ENCODE measurements at places on chromosomes 11 and 22.

- no peak for DNase-seq
These were observed 110.0 kb upstream of the GAL start for GRCh38 chr11:68574308-68574707.

- no peak for DNase-seq
These were observed 15.7 kb downstream of the CRTAM start for GRCh38 chr11:122853971-122854446.

- no peak for DNase-seq
These were observed 21.1 kb downstream of the MS4A6E start for GRCh38 chr11:60348116-60348515.

DNA sequence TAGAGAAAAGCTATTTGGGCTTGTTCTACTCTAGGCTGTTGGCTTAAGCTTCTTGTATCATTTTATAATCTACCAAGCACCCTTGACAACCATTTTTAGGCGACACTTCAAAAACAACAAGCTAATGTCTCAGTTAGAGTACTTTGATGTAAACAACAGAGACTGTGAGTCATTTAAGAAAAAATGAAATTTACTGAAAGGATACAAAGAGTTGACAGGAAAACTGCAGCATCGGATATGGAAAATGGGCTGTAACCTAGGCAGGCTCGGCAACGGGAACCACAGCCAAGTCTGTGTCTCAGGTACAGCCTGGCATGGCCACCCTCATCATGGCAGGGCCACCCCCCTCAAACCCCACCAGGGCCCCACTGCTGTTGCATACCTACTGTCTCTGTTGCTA is 4.4 kb upstream of the RNF169 start:
- DNase-seq: no peak

DNA sequence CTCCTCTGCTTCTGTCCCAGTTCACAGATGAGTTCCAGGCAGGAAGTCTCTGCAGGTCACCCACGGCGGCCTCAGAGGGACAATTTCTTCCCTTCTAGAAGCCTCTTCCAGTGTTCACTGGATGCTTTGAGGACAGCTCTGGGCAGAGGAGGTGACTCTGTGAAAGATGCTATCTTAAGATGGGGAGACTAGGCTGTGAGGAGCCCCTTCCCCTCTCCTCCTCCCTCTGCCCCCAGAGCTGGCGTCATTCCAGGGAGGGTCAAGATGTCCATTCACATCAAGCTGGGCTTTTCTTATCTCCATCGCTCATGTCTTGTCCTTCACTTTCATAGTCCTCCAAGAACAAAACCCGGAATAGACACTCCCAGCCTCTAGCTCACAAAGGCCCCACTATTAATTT is 3.3 kb downstream of the APLNR start:
- DNase-seq: no peak

DNA sequence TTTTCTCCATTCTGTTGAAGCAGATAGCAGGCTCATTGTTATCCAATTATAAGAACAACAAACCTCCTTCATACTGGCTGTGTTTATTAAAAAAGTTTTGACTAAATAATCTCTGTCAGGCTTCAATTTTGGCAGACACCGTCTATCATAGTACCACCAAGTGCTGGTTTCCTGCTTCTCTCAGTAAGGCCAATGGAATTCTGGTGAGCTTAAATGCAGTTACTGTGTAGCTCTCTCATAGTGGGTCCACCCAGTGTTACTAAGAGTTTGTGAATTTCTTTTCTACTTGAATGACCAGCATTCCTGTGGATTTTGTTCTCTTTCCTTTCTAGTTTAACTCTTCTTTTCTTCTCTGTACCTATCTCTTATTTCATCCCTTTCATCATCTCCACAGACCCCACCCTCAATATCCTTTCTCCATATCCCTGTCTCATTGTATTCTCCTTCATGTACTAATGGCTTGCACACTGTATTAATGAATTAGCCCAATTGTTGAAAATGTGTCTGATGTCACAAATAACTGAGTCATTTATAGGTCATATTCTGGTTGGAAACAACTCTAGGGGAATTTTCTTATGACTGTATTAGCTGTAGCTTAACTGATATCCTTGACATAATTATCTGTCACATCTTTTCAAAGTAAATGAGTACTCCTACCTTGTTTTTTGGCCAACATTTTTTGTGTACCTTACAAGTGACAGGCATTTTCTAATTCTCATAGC is 372.1 kb downstream of the FAT3 start:
- no peak for DNase-seq

- DNase-seq: no peak
These were observed 774 bp downstream of the APOBEC3D start for GRCh38 chr22:39021552-39022250.

GRCh38 chr22:49966774-49967705 is 6.5 kb downstream of the PIM3 start:
- no peak for DNase-seq

DNA sequence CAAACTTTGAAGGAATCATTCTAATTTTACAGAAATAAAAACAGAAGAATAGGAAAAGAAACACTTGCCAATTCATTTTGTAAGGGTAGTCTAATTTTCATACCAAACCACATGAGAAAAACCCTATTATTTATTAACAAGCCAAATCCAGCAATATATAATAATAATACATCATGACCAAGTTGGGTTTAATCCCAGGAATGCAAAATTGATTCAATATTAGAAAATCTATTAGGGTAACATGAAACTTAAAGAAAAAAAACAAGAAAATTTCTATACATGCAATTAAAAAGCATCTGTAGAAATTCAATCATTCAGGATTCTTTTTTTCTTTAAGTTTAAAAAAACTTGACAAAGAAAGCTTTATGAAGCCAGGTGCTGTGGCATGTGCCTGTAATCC is 16.8 kb downstream of the MAPK1 start:
- no peak for DNase-seq

GRCh38 chr11:134032043-134032442 is 36.8 kb upstream of the JAM3 start:
- DNase-seq: no peak

DNA sequence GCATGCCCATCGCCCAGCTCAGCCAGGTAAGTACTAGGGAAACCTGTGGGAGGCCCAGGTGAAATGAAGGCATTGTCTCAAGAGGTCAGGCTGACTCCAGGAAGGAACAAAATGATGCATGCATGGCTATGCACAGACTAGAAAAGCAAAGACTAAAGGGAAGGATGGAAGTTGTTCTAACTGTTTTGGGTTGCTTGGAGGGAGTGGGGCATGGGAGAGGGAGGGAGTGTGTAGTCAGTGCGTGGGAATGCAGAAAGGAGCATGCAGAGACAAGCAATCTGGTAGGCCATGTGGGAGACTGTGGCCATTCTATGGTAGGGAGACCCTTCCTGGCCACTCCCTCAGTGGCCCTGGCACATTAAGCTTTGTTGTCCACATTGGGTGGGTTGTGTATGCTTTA is 2.9 kb downstream of the MICAL3 start:
- no peak for DNase-seq

- DNase-seq: no peak
These were observed 89.5 kb downstream of the KCNQ1 start for GRCh38 chr11:2534134-2534956.

DNA sequence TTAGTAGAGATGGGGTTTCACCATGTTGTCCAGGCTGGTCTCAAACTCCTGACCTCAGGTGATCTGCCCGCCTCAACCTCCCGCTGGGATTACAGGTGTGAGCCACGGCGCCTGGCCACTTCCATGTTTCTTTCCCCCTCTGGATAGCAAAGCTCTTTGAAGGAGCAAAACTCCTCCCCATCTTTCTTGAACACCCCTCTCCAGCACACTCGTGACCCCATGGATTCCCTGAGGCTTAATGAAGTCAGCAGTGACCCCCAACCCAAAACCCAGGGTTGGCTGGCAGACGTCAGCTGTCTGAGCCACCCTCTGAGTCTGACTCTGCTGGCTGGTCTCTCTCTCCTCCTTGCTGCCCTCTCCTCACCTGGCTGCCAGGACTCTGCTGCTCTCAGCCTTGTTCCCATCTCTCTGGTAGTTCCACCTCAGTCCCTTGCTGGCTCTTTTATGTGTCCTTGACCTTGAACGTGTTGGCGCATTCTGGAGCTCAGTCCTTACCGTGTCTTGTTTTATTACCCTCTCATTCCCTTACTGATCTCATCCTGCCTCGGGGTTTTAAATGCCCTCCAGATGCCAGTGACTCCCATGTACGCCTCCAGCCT is 44.5 kb downstream of the PARVG start:
- no peak for DNase-seq

DNA sequence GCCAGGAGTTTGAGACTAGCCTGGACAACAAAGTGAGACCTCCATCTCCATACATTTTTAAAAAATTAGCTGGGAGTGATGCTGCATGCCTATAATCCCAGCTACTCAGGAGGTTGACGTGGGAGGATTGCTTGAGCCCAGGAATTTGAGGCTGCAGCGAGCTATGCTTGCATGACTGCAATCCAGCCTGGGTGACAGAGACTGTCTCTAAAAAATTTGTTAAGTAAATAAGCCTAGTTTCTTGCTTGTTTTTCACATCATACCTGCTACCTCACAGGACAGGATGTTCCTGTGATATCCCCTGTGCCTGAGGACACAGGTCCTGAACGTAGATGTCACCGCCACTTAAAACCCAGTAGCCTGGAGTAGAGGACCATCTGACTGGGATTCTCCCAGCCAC is 348.6 kb downstream of the MN1 start:
- no peak for DNase-seq

- DNase-seq: no peak
These were observed 14.9 kb upstream of the KCTD14 start for GRCh38 chr11:78037825-78038620.

- no peak for DNase-seq
These were observed 5.2 kb downstream of the SMTNL1 start for GRCh38 chr11:57542582-57542981.

DNA sequence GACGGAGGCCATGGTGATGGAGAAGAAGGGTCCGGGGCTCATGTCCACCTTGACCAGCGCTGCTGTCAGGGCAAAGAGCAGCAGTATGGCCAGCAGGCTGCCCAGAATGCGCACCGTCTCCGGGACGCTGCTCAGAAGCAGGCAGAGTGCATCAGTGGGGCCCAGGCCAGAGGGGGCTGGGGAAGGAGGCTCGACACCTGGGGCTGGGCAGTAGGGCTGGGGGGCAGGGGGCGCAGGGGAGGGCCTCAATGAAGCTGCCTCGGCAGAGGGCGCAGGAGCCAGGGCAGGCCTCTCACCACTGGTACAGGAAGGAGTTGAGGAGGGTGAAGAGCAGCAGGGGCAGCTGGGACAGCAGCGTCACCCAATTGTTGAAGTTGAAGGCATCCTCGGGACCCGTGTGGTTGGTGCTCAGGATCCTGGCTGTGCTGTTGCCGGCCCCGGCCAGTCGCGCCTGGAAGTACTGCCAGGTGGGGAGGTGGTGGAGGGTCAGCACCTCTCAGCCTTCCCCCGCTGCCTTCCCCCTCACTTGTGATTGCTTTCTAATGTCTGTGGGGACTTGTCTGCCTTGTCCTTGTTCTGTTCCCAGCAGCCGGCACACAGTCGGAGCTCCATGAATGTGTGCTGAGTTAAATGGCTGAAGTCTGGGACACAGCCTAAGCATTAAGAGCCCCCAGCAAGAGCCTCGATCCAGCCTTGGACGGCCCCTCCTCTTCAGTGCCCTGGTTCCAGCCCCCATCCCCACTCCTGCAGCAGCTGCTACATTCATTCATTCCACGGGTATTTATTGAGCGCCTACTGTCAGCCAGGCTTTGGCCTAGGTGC is 2.3 kb downstream of the SLC29A2 start:
- DNase-seq: no peak

- no peak for DNase-seq
These were observed 9.2 kb downstream of the CCKBR start for GRCh38 chr11:6268820-6269219.

- no peak for DNase-seq
These were observed 95.5 kb downstream of the CEP164 start for GRCh38 chr11:117423046-117423575.

DNA sequence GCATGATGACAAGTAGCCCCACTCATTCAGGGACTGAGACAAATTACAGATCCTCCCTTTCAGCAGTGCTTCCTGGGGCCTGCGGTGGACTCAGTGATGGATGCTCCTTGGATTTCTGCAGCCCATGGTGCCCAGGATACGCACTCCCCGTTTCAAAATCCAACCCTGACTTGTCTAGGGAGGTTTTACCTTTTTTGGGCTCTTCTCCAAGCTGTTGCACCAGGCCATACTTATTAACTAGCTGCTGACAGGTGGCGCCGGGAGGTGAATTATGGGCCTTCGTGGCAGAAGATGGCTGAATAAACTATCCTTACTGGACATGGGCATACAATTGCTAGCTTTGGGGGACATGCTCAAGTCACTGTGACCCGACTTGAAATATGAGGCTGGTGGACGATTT is 324.3 kb upstream of the SYN3 start:
- DNase-seq: no peak

GRCh38 chr11:64629796-64630562 is 39.0 kb downstream of the SLC22A12 start:
- DNase-seq: no peak

GRCh38 chr11:17230867-17231851 is 23.4 kb upstream of the PIK3C2A start:
- no peak for DNase-seq

GRCh38 chr11:109026891-109027489 is 362.1 kb downstream of the DDX10 start:
- DNase-seq: no peak

DNA sequence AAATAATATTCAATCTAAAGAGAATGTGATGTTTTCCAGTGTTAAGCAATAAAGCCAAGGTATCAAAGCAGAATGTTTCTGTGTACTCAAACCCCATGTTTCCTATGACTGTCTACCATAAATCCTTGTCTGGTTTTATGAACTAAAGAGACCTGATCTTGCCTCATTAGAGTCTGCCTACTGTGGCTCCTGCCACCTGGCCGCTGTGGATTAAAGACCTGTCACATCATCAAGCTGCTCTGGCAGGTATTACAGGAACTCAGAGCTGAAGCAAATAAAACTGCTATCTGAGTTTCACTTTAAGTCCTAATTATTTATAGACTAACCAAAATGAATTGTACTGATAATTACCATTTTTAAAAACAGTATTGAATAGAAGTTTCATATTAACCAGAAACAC is 207.8 kb upstream of the CCDC90B start:
- no peak for DNase-seq

- DNase-seq: no peak
These were observed 13.1 kb downstream of the HINFP start for GRCh38 chr11:119134389-119134978.

- DNase-seq: no peak
These were observed 76.0 kb downstream of the CWC15 start for GRCh38 chr11:94897330-94897768.

DNA sequence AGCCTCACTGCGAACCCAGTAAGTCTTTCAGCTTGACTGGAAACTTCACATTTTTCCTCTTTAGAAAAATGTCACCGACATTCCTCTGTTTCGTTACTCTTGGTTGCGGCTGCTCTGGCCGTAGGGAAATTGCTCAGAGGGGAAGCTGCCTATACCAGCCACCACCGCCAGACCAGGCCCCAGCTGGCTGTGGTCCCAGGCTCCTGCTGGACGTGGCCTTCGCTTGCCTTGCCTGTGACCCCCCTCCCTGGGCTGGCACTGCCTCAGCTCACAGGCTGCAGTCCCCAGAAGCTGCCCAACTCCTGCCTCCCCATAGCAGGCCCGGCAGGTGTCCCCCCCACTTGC is 197.8 kb downstream of the MN1 start:
- no peak for DNase-seq
